ENCODE measurements at places on chromosomes 6 and 20.

- no peak for DNase-seq
These were observed 41.5 kb upstream of the FNDC1 start for GRCh38 chr6:159127701-159128100.

- DNase-seq, result no peak
These were observed 87.9 kb downstream of the THBS2 start for GRCh38 chr6:169165561-169166300.

GRCh38 chr6:107991772-107992550 is 34.0 kb upstream of the SEC63 start:
- no peak for DNase-seq

- DNase-seq, result no peak
These were observed 478.4 kb upstream of the SOX4 start for GRCh38 chr6:21115111-21115510.

- DNase-seq, result no peak
These were observed 239.3 kb upstream of the SULF2 start for GRCh38 chr20:48024539-48024938.

- no peak for DNase-seq
These were observed 37.5 kb upstream of the LCA5 start for GRCh38 chr6:79574630-79575225.

GRCh38 chr20:18377896-18378481 is 88.8 kb downstream of the DZANK1 start:
- DNase-seq, result no peak

GRCh38 chr6:152271776-152272464 is 365.2 kb downstream of the SYNE1 start:
- no peak for DNase-seq

GRCh38 chr6:105886066-105886813 is 199.9 kb upstream of the PRDM1 start:
- DNase-seq, result no peak

DNA sequence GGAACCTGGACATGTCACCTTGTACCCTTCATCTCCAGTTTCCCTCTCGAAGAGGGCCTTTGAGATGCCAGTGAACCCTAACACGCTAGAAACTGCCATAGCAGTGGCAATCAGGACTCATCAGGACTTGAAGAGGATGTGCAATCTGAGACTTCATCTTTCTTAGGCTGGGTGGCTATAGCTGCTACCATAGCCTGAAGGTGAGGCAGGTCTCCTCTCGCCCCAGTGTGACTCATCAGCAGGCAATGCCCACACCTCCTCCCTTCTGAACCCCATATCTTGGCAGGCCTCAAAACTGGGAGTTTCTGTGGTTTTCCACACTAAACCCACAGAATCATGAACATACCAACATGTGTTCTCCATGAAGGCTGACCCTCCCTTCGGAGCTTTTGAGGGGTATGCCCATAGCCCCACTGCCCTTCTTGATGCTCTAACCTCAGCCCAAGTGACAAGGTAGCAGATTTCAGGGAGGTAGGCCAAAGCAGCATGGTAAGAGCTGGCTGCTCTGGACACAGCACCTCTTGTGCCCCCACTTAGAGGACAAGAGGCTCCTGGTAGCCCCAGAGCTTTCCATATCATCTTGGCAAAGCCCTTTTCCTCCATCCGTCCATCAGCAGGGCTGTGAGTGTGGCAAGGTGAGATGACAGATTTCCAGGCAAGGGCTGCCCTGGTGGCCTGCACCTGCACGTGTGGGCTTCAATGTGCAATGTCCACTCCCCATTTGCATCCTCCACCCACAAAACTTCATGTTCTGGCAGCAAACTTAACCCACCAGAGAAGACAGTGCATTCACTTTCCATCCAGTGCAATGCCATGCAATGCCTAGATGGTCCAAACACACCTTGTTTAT is 2.6 kb downstream of the BLCAP start:
- DNase-seq, result peak; percentile 37

GRCh38 chr6:37488476-37488875 is 11.2 kb downstream of the CCDC167 start:
- DNase-seq, result no peak

- no peak for DNase-seq
These were observed 190.1 kb downstream of the KCNQ5 start for GRCh38 chr6:72811971-72812421.

- DNase-seq, result no peak
These were observed 319.3 kb upstream of the CITED2 start for GRCh38 chr6:139693735-139694134.

DNA sequence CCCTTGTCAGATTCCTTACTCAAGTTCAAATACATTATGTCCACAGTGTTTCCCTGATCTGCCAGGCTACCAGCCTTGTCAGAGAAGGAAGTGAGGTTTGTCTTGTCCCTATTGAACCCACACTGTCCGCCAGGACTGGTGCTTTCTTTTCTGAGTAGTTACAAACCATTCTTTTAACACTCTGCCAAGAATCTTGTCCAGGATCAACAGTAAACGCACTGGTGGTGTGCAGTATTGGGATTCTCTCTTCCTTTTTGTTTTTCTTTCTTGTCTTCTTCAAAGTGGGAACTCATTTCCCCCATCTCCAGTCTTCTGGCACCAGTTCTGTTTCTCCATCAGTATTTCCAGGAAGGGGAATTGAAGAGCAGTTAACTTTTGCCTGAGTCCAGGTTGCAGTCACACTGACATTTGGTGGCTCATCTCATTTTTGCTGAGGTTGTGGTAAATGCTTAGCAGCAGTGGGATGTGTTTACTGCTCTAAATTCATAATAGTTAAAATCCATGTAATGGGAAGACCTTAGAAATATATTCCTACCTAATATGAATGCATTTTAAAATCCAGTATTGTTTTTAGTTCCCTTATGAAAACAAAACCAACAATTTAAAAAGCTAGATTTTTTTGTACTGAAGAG is 295.3 kb downstream of the PRL start:
- no peak for DNase-seq

GRCh38 chr6:9140951-9141460 is 705.7 kb upstream of the SLC35B3 start:
- DNase-seq, result no peak

DNA sequence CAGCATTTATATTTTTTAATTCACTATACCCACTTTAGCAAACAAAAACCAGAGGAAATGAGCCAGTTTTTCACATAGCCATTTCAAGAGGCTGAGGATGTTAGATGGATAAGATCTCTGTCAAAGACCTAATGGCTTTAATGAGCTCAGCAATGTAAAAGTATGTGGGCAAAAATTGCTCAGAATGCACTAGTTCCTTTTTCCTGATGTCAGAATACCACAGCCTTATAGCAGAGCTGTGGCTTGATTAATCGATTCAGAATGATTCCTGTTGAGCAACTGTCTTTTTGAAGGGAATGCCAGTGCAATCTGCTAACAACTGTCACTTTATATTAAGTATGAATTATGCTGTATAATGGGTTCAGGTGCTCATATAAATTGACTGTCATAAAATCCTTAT is 100.6 kb upstream of the HIVEP1 start:
- no peak for DNase-seq

- DNase-seq, result peak; percentile 3
These were observed 210.4 kb downstream of the CENPW start for GRCh38 chr6:126550323-126550722.

DNA sequence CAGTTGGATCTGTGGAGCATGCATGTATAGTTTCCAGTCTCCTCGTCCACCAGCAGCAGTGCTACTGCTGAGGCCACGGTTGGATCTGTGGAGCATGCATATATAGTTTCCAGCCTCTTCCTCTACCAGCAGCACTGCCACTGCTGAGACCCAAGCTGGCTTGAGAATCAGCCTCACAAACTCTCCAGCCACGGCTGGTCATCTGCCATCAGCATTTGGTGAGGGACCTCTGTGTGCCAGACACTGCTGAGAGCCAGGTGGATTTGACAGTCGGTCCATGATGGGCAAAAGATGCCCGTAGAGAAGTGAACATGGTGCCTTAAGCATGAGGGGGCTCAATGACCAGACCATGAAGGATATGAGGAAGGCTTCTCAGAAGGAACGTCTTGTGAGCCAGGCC is 46.4 kb downstream of the SLC9A8 start:
- no peak for DNase-seq

- DNase-seq, result no peak
These were observed 23.0 kb downstream of the RAB23 start for GRCh38 chr6:57198926-57199636.

DNA sequence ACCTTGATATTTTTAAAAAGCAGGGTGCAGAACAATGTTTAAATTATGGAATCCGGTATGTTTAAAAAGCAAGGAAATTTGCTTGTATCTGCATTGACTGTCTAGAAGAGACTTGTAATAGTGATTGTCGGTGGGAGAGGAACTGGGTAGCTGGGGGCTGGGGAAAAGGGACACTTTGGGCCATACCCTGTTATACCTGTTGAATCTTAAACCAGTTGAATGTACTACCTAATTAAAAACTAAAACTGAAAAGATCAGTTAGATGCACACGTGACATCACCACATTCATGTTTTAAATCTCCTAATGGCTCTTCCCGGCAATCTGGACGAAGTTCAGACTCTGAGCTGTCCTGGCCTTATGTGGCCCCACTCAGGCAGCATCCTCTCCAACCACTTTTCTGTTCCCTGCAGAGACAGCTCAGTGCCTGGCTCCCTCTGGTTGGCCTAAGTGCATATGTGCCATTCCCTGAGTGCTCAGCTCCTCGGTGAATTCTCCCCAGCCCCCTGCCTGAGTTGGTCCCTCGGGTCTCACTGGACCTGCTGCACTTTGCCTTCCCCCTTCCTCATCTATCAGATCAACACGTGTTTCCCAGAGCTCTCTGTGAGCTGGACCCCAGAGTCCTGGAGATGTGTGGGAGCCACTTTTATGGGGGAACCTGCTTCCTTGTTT is 36.3 kb downstream of the SLC52A3 start:
- no peak for DNase-seq

DNA sequence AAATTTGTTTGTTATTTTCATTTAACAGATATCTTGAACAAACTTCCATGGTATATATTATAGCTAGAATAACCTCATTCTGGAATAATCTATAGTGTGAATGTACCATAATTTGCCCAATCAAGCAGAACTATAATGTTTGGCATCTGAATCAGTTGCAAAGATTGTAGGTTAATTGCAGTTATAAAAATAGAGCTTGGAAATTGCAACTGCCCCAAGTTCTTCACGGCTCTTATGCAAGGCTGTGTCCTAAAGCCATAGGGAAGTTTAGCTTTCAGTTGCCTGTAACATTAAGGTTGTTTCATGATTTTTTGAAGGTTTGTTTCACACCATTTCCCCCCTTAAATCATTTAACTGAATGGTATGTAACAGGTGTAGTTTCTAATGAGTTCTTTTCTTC is 19.4 kb downstream of the NQO2 start:
- no peak for DNase-seq

DNA sequence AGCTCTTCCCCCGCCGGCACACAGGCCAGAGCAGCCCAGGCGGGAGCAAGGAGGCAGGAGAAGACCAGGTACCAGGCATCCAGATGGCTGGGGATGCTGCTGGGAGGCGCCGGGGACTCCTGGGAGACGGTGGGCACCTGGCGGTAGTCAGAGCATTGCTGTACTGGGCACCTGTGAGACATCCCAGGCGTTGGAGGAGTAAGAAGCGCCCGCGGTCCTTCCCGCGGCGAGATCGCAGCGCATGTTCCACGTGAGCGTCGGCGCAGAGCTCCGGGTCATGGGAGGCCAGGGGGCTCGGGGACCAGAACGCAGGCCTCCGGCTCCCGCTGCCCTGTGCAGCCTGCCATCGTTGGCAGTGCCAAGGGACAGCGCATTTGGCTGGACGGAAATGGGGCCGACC is 293.7 kb upstream of the CDYL start:
- DNase-seq, result no peak

GRCh38 chr20:23826541-23827021 is at the start of gene CST2:
TSS of gene CST2 (minus strand) at chr20:23826729. CDS start at chr20:23826660, 69 bp downstream.
- no peak for DNase-seq

DNA sequence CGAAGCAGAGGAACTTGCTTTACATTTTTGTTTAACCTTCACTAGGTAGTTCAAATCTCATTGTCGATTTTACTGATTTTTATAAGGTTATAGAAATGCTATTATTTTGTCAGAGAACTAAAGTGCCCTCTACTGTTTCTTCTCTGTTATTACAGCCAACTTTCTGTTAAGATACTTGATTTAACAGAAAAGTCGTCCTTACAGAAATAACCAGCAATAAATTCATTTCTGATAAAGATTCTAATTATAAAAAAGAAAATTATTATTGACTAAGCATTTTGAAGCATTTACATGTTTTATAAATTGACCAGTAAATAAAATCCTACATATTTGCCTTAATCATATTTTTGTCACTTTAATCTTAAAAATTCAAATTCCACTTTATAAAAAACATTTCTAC is 60.8 kb downstream of the OGFRL1 start:
- DNase-seq, result peak; percentile 52

GRCh38 chr20:61166324-61166723 is 85.7 kb upstream of the CDH4 start:
- DNase-seq, result no peak

- DNase-seq, result no peak
These were observed 58.2 kb upstream of the NAA20 start for GRCh38 chr20:19958928-19959327.

GRCh38 chr6:88914180-88914579 is 49.2 kb downstream of the RNGTT start:
- no peak for DNase-seq

GRCh38 chr6:10793695-10794094 is 44.6 kb downstream of the MAK start:
- no peak for DNase-seq

DNA sequence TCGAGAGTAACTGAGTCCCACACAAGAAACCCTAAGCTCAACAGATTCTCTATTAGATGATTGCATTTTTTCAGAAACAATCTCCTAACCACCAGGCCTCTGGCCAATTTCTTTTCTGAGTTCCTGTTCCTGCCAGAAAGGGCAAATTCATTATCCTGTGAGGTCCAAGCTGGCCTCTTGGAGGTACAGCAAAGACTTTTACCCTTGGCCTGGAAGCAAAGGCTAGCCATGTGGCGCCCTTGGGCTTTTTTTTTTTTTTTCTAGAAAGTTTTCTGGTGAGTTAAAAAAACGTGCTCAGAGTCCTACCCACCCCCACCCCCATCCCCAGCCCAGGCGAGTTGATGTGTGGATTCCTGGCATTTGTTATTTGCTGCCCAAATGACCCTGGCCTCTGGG is 59.0 kb upstream of the EEF1A1 start:
- DNase-seq, result peak; percentile 96

GRCh38 chr20:13025181-13025580 is 16.4 kb downstream of the SPTLC3 start:
- no peak for DNase-seq

- DNase-seq, result no peak
These were observed 24.6 kb downstream of the MCUR1 start for GRCh38 chr6:13789746-13790145.

GRCh38 chr6:11389977-11390376 is 147.6 kb upstream of the TMEM170B start:
- DNase-seq, result no peak

- DNase-seq, result no peak
These were observed 82.7 kb downstream of the SIM1 start for GRCh38 chr6:100382031-100382430.

GRCh38 chr6:50717734-50718457 is 4.6 kb downstream of the TFAP2D start:
- DNase-seq, result no peak

All from RPMI8226 (cell line).